Dermis blood vessel endothelial cell (primary cell): ENCODE measurements at places on chromosomes 3 and 15. TPM values are rescaled to one million over a fixed set of nuclear protein-coding genes. Genes with fewer than 3 reads are reported as not detected.

GRCh38 chr3:4687167-4687566 lies 194.0 kb downstream of the ITPR1 start:
- no peak for DNase-seq

DNA sequence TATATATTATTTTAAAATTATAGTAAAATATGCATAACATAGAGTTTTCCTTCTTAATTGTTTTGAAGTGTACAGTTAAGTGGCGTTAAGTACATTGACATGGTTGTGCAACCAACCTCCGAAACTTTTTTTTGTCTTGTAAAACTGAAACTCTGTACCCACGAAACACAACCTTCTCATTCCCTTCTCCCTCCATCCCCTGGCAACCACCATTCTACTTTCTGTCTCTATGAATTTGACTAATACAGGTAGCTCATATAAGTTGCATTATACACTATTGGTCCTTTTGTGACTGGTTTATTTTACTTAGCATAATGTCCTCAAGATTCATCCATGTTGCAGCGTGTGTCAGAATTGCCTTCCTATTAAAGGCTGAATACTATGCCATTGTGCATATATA lies 179.4 kb downstream of the SATB1 start:
- DNase-seq, result no peak

DNA sequence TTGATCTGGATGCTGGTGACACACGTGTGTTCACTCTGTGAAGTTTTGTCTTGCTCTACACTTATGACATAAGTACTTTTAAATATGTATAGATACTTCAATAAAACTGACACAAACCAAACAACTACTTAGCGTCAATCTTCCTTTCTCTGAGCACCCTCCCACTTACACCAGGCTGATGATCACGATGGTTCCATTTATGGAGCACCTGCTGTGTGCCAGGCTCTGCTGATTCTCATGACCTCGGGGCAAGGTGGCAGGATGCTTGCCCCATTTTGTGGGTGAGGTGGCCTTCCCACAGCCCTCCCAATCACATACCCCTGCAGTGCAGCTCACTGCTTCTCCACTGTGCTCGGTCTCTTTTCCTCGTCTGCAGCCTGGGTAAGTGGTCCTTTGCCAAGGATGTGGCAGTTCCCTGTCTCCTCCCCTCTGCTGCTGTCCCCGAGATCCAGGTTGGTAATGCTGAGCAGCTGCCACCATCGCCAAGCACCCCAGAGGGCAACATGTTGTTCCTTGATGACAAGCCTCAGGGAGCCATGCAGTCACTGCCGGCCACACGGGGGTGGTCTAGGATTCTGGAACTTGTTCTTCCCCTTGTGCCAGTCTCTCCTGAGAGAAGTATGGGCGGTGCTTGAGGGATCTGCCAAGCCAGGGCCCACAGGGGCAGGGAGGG lies 20.6 kb upstream of the ADCY5 start:
- no peak for DNase-seq

DNA sequence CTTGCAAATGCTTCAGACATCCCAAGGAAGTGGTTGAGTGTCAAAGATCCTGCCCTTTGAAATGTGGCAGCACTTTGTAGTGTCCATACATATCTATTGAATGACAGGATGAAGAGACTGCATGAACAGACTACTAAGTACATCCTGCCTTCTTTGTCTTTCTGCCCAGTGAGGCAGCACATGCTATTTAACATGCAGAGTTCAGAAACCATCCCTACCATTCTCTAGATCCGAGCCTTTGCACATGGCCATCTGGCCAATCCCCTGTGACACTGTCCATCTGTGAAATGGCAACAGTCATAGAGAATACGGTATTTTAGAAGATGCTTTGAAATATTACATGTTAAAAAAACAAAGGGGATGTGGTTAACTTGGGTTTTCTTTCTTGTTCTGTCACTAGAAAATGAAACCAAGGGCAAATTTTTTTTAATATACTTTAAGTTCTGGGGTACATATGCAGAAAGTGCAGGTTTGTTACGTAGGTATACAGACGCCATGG lies 519.6 kb downstream of the NTRK3 start:
- DNase-seq, result no peak

The ERICH6 gene
- not detected in 2 replicates for total RNA-seq

The LRRC28 gene
- 17.0 and 19.8 TPM in 2 replicates for total RNA-seq
